OCI-LY7 (cell line): ENCODE measurements at places on chromosomes 16 and 17.

- DNase-seq, result no peak
These were observed 34.5 kb downstream of the USP7 start for GRCh38 chr16:8929086-8929748.

GRCh38 chr16:80503107-80503506, 37.7 kb upstream of the DYNLRB2 start:
- DNase-seq, result no peak

- DNase-seq, result no peak
These were observed 54.7 kb downstream of the USP22 start for GRCh38 chr17:20988001-20988636.

GRCh38 chr16:65634833-65635232, 513.0 kb upstream of the CDH11 start:
- DNase-seq, result no peak

- DNase-seq, result no peak
These were observed 32.6 kb upstream of the ERN1 start for GRCh38 chr17:64162554-64162953.

DNA sequence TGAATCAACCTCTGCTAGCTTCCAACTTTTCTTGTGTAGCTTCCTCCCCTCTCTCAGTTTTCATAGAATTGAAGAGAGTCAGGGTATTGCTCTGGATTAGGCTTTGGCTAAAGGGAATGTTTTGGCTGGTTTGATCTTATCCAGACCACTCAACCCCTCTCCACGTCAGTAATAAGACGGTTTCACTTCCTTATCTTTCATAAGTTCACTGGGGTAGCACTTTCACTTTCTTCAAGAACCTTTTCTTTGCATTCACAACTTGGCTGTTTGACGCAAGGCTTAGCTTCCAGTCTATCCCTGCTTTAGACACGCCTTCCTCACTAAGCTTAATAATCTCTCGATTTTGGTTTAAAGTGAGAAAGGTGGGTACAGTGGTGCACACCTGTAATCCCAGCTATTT, 29.7 kb upstream of the OR1A2 start:
- peak; percentile 58 for DNase-seq

DNA sequence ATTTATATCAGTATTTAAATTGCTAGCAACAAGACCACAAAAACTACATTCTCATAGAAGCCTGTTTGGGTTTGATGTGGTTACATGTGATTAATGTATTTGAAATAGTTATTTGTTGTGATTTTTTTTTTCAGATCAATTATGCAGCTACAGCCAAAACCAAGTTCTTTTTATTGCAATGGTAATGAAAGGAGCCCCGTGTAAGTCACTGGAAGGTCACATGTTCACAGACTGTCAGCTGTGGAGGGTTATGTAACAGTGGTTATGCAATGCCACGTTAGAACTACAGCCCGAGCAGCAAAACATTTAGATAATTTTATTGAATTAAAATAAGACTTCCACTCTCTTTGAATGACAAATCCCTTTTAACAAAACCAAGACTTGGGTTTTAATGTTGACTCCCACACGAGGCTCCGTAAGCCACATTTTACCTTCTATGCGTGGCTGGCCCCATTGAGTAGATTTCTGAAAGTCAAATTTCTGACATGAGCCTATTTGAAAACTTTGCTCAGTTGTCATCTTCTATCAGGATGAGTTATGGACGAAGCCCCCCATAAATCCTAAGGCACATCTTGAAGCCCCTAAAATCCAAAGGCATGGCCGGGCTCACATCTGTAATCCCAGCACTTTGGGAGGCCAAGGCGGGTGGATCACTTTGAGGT, 41.8 kb upstream of the SEC14L1 start:
- no peak for DNase-seq

- no peak for DNase-seq
These were observed 22.6 kb downstream of the IST1 start for GRCh38 chr16:71917900-71918299.

DNA sequence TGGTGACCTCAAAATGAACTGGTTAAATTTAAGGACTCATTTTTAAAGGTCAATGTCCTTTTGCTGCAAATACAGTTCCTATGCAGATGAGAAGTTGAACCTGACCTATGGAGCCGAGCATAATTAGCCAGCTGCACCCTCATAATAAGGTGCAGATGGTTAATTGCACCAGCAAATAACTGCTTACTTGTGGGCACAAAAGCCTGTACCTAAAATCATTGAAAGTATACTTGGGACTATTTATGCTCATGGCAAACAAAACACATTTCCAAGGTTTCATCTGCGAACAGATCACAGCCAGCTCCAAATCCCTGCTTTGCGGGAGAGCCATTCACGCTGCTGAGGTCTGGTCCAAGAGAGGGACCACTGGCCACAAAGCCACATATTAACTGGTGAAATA, 13.0 kb downstream of the HYDIN start:
- no peak for DNase-seq

DNA sequence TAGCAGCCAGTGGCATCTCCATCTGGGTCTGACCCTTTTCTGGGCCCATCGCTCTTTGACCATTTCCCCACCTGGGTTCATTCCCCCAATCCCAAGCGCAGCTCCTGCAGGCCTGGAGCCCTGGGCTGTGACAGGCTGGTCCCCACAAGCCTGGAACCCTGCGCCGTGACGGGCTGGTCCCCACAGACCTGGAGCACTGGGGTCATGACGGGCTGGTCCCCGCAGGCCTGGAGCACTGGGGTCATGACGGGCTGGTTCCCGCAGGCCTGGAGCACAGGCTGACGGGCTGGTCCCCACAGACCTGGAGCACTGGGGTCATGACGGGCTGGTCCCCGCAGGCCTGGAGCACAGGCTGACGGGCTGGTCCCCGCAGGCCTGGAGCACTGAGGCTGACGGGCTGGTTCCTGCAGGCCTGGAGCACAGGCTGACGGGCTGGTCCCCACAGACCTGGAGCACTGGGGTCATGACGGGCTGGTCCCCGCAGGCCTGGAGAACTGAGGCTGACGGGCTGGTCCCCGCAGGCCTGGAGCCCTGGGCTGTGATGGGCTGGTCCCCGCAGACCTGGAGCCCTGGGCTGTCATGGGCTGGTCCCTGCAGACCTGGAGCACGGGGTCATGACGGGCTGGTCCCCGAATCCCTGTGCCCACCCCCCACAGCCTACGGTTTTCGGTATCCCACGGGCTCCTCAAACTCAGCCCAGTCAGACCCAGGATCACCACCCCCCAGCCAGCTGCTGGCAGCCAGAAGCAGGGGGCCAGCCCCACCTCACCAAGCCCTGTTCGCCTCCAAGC, 16.6 kb downstream of the TMC6 start:
- DNase-seq, result no peak

DNA sequence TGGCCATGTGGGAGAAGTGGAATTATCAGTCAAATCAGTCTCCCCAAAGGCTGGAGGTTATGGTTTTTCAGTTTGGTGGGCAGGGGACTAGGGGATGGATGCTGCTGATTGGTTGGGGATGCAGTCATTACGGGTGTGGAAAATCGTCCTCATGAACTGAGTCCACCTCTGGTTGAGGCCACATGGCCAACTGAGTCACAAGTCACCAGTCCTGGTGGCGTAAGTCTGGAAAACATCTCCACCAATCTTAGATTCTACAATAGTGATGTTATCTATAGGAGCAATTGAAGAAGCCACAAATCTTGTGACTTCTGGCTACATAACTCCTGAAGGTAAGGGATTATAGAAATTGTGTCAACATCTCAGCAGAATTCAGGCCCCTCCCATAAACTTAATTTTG, 5.2 kb upstream of the RNF135 start:
- no peak for DNase-seq

DNA sequence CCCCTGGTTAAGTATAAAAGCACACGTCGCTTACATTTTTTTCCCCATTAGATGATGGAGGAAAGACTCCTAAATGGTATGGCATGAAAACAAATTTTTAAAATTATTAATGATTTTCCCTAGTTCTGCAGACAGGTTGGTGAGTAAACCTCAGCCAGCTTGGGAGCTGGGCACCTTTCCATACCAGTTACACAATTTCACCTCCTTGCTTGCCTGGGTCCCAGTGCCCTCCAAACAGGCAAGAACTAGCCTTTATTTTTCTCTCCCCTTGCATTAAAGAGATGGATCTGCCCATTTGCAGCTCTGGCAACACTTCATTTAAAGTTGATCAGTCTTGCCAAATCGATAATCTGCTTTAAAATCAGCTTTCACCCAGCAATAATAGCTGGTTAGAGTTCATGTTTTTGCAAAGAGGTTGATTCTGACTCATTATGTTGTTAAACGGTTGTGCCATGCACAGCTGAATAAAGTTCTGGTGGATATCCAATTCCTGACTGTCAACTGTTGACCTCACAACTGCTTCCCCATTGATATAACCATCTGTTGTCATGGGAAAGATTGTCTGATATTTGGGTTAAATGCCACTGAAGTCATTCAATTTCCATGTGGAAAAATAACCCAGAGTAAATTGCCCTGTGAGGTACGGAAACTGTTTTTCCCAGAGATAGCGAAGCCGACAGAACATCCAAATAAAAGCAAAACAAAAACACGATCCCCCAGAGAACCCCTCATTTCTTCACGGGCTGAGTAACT, 1.3 kb downstream of the C17orf58 start:
- DNase-seq, result peak; percentile 12

DNA sequence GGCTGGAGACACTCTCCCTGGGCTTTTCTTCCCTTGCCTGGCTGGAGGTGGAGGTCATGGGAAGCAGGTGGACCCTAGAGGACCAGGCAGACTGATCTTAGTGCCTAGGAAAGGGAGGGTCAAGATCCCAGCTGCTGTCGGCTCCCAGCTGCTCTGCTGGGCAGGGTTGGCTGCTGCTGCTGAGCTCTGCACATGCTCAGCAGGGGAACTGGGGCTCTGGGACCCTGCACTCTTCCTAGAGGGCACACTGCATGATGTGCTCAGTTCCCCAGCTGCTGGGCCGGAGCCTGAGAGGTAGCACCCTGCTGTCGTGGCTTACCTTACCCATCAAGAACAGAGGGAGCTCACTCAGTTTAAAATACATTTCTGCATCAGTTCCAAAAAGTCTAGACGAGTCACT, 34.3 kb downstream of the VAC14 start:
- DNase-seq, result no peak

DNA sequence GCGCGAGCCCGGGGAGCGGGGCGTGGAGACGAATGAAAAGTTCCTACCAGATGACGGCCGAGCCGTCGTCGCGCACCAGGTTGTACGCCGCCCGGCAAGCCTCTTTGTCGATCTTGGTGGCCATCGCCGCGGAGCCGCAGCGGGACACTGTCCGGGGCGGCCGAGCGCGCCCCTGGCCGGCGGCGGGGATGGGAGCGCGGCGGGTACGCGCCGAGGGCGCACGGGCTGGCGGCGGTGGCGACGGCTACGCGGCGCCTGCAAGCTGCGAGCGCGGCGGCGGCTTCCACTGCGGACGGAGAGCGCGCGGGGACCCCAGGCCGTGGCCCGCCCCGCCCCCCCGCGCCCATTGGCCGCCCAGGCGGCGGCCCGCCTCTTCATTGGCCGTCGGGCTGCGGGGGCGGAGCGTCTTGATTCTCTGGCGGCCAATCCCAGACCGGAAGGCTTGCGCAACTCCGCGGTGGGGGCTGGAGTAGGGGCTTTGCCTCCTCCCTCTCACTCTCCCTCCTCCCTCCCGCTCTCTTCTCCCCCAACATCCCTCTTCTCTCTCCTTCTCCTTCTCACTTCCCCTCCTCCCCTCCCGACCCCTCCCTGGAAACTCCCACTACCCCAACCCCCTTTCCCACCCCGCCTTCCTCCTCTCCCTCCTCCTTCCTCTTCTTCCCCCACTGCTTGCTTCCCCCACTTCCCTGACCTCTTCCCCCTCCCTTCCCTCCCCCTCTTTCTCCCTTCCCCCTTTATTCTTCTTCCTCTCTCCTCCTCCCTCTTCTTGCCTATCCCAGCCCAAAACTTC, at the start of gene COTL1:
COTL1 (minus strand) TSS at position 288 of the 790 bp plus-strand sequence; CDS start at position 124, 164 bp downstream.
- DNase-seq, result peak; percentile 97

DNA sequence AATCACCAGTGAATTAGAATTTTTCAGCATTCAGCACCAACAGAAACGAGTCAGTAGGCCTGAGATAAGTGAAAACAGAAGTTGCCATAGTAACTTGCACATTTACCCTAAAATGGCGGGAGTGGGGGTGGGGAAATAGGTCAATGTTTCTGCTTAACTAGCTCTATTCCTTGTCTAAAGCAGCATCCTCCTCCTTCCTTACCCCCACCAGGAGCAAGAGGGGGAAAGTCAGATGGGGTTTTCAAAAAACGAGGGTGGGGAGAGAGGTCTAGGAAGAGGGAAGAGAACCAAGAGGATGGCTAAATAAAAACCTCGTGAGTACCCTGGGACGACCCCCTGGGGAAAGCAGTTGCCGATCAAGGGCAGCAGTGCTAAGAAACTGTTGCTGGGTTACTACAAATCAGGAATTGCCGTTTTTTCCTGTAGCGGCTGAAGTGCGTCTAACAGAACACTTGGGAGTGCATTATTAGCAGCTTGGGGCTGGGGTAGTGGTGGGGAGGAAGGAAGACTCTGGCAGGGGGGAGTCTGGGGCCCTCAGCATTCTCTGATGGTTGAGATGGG, 34.4 kb upstream of the MNT start:
- no peak for DNase-seq

DNA sequence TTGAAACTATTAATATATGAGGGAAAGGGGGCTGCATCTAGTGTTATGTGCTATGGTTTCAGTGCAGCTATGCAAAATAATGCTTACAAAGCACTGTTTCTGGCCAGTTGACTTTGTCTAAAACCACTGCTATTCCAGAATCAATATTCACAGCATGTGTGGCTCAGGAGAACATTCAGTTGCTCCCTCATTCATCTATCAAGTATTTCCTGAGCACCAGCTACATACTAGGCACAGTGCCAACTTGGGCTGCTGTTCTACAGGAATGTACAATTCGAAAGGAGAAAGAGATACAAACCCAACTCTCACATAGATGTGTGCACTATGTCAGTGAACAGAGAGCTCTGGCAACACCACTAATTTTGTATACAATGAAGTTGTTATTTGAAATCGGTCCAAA, 183.0 kb downstream of the PHKB start:
- no peak for DNase-seq

GRCh38 chr17:44024853-44025252, 10.1 kb upstream of the TMEM101 start:
- no peak for DNase-seq

GRCh38 chr17:65467156-65467555, 94.3 kb downstream of the AXIN2 start:
- DNase-seq, result no peak

GRCh38 chr16:67433131-67433719, 2.3 kb downstream of the HSD11B2 start:
- DNase-seq, result no peak

DNA sequence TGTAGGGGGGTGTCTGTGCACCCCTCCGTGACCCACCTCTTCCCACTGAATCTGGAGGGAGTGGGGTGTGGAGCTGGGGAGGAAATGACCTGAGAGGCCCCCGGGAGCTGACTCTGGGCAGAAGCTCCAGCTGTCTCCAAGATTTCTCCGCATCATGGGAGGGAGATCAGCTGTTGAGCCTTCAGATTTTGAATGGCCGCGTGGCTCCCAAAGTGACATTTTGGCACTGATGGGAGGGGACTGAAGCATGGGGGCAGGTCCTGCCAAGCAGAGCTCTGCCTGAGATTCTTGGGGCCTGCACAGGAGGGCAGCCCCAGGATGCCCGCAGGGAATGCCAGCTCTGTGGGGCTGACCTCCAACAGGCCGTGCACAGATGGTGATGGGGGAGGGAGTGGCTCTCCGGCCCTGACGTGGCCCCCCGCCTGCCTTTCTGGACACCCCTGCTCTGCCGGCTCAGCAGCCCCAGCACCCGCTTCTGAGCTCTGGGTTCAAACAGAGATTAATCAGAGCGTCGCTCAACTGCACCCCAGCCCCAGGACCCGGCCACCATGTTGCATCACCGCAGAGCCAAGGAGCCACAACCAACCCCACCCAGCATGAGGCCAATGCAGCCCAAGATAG, 25.3 kb upstream of the UBE2I start:
- DNase-seq, result no peak

- peak; percentile 8 for DNase-seq
These were observed 467.1 kb downstream of the SOX9 start for GRCh38 chr17:72587773-72588511.
